ENCODE measurements at places on chromosomes 13 and 19.

DNA sequence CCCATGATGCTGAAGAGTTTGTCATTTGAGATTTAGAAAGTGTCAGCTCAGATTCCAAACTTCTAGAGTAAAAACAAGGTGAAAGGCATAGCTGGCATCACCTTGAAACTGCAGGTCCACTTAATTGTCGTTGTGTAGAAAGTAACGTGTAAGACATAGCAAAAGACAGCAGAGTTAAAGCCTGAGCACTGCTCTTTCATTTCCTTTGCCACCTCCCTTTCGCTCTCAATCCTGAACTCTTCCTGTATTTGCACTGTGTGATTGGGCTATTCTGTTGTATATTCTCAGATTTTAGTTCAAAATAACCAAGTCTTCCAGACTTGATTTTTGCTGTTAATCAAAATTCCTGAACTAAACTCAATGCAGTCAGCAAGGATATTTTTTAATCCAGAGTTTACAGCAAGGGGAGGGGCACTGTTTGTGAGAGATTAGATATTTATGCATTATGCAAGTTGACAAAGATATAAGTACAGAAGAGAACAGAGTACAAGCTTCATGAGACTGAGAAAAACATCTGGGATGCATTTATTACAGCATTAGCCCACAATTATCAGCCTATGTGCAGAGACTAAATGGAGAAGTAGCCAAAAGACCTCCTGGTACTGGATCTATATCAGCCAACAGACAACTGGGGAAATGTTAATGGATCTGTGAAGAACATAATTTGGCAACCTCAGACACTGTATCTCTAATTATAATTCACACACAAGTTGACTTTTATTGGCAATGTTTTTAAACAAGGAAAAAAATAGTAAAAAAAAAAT lies 328.6 kb downstream of the SUCLA2 start:
- DNase-seq: no peak

- DNase-seq: no peak
Measured at GRCh38 chr13:50389726-50390125, 374.5 kb downstream of the KCNRG start.

DNA sequence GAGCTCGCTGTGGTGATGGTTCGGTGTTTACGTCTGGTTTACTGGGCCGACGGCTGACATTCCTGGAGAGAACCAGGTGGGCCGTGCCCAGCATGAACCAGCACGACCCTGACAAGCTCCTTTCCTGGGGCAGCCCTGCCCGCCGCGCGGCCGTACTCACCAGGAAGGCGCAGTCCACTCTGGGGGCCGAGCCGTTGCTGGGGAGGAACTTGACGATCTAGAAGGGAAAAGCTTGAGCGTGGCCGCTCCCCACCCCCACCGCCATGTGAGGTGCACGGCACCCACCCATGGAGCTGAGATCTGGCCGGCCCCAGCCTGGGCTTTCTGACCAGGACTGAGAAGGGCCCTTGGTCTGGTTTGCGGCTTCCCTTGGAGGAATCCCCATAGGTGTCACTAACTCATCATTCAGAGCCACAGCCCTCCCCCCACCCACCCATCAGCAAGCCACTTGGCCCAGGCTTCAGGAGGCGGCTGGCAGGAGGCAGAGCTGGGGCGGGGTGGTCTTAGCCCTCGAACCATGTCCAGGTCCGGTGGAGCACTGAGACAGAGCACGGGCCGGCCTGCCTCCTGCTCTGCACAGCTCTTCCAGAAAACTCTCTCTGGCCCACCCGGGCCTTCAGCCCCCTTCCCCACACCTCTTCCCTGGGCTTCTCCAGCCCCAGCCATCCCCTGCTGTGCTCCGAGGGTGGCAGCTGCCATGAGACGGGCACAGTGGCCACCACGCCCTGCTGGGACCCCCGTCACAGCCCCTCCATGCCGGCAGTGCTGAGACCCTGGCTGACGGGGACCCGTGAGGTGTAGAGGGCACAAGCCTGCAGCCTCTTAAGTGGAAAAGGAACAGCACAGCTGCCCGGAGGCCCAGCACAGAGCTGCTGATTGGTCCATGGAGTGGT lies 6.2 kb downstream of the ATP4B start:
- DNase-seq: no peak

GRCh38 chr13:41186481-41186880 lies 7.9 kb downstream of the KBTBD7 start:
- DNase-seq: no peak

DNA sequence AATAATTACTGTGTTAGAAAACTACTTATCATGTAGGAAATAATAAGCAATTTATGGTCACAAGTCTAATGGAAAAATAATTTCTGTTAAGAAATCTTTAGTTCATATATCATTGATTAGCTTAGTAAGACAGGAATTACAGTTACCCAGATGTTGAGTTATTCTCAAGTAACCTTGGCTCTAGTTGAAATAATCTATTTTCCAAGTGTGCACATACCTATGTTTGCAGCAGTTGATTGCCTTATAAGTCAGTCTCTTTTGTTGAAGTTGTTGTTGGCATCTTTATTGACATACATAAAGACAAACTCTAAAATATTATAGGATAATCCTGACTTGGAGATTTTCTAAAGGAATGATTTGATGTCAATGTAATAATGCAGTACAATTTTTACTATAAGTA lies 511.4 kb upstream of the KLF12 start:
- DNase-seq: no peak

DNA sequence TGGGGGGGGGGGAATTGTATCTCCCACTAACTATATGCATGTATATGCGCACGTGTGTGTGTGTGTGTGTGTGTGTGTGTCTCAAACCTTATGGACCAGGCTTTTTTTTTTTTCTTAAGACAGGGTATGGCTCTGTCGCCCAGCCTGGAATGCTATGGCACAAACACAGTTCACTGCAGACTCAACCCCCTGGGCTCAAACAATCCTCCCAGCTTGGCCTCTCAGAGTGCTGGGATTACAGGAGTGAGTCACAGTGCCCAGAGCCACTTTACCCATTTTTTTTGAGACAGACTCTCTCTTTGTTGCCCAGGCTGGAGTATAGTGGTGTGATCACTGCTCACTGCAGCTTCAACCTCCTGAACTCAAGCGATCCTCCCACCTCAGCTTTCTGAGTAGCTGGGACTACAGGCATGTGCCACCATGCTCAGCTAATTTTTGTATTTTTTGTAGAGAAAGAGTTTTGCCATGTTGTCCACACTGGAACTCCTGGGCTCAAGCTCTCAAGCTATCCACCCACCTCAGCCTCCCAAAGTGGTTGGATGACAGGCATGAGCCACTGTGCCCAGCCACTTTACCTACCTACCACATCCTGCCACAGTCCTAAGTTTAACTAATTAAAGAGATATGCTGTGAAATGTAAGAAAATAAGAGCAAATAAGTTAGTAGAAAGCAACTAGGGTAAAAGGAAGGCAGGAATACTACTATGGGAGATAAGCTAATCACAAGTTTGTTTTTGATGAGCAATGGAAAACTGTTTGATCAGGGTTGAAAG lies 2.4 kb downstream of the ZMYM5 start:
- DNase-seq: no peak

GRCh38 chr13:77386880-77387606 lies 60.1 kb upstream of the MYCBP2 start:
- DNase-seq: no peak

- DNase-seq: no peak
Measured at GRCh38 chr13:84994582-84994981, 804.6 kb downstream of the SLITRK6 start.

GRCh38 chr19:32901504-32902161 lies 32.1 kb upstream of the SLC7A9 start:
- DNase-seq: no peak

GRCh38 chr19:16003391-16003790 lies 54.6 kb downstream of the OR10H4 start:
- DNase-seq: no peak

DNA sequence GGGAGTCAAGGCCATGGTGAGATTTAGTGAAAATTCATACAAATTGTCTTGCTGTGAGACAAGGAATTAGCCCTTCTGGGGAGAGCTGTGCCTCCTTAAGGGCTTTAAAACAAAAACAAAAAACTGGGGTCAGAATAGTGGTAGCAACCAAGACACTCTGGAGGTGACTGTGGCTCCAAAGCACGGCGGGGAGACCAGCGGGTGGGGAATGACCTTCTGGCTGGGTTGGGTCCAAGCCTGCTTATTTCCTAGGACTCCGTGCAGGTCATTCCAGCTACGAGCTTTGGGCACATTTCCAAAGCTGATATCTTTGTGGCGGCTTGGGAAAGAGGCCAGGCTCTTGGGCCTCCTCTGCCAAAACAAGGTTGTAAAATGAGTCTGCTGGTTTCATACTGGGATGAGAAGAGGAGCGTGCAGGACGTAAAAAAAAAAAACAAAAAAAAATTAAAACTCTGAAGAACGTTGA lies 348.3 kb downstream of the UQCRFS1 start:
- no peak for DNase-seq

GRCh38 chr13:97121894-97122293 lies 100.2 kb upstream of the MBNL2 start:
- DNase-seq: no peak

DNA sequence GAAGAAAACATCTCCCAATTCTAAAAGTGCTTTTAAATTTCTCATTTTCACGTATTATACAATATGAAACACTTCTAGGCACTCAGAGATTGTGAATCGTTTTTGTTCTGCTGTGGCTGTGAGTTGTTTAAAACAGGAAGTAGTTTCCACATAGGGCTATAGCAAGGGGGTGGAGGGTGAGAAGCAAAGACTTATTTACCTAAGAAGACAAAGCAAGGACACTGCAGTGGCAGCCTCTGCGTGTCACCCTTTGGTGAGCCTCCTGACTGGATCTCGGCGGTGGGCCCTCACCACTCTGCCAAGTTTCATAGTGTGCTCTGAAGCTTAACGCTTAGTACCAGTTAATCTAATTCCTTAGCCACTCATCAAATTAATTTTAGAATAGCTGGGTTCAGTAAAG lies 56.8 kb downstream of the TNFSF13B start:
- no peak for DNase-seq

DNA sequence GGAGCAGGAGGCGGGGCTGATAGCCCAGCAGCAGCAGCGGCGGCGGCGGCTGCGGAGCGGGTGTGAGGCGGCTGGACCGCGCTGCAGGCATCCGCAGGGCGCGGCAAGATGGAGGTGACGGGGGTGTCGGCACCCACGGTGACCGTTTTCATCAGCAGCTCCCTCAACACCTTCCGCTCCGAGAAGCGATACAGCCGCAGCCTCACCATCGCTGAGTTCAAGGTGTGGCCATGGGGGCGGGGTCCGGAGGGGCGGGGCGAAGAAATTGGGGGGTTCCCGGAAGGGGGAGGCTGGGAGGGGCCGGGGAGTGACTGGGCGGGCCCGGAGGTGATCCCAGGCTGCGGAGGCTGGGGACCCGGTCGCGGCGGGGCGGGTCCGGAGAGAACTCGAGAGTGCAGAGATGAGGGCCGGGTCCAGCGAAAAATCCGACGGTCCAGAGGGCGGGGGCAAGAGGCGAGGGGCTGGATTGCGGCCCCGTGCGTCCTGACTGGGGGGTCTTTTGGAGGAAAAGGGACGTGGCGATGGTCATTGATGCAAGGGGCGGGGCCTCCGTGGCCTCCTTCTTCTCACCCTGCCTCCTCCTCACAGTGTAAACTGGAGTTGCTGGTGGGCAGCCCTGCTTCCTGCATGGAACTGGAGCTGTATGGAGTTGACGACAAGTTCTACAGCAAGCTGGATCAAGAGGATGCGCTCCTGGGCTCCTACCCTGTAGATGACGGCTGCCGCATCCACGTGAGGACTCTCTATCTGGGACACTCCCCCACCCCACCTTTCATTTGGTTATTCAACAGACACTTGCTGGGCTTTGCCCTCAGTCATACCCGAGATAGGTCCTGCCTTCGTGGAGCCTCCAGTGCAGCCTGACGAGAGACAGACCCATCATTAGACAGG lies at the start of gene TBCB:
Gene TBCB (plus strand): TSS at position 16 of the 891 bp plus-strand sequence. CDS start 93 bp downstream, at position 109.
- DNase-seq: peak; percentile 92

- DNase-seq: no peak
Measured at GRCh38 chr19:32041681-32042292, 303.6 kb upstream of the ZNF507 start.

DNA sequence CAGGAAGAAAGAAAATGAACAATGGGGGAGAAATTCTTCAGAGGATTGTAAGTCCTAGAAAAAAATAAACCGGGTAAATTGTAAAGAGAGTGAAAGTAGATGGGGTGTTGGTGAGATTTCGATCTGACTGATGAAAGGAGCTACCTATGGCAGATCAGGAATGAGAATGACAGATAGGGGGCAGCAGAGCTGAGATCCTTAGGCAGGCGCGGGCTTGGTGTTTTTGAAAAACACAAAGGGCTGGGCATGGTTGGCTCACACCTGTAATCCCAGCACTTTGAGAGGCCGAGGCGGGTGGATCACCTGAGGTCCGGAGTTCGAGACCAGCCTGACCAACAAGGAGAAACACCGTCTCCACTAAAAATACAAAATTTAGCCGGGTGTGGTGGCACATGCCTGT lies 1468.6 kb upstream of the SLC10A2 start:
- DNase-seq: no peak

GRCh38 chr13:60214213-60215055 lies 50.7 kb upstream of the DIAPH3 start:
- DNase-seq: no peak

DNA sequence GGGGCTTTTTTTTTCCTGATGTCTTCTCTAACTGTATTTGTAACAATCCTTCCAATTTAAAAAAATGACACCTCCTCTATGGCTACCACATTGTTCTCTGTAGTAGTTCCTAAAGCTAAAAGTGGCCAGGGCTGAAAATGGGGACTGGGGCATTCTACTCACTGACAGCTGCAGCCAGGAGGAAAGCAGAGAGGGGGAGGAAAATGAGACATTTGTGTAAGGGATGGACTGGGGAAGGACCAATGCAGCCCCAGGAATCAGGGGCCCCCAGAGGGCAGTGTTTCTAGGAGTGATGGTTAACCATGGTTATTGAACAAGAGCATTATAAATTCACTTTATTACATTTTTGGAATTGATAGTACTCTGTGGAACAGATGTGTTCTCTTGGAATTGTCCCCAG lies 34.3 kb upstream of the C1QTNF9 start:
- no peak for DNase-seq

- DNase-seq: no peak
Measured at GRCh38 chr19:56611288-56611687, 16.2 kb downstream of the ZNF71 start.

DNA sequence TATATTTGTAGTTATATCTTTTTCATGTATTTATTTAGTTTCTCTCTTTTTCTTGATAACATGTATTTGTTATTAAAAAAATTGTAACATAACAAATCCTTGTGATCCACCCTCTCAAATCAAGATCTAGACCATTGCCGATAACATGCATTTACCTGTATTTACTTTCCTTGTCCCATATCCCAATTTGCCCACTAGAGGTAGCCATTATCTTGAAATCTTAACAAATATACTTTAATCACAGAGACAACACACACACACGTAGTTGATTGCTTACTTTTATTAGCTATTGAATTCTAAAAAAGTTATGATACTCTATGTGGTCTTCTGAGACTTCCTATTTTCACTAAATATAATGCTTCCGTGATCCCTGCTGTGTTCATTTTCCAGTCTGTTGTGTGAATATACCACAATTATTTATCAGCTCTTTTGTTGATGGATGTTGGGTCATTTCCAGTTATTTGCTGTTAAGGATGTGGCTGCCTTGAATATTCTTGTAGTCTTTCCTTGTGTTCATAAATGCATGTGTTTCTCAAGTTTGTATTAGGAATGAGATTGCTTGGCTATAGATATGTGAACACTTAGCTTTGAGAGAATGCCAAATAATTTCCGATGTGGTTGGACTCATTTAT lies 31.3 kb upstream of the ZMYM2 start:
- no peak for DNase-seq
